ENCODE measurements at places on chromosomes 5 and 9.
A peak's percentile ranks its signal among the peaks of the same experiment; 100 is the strongest.

DNA sequence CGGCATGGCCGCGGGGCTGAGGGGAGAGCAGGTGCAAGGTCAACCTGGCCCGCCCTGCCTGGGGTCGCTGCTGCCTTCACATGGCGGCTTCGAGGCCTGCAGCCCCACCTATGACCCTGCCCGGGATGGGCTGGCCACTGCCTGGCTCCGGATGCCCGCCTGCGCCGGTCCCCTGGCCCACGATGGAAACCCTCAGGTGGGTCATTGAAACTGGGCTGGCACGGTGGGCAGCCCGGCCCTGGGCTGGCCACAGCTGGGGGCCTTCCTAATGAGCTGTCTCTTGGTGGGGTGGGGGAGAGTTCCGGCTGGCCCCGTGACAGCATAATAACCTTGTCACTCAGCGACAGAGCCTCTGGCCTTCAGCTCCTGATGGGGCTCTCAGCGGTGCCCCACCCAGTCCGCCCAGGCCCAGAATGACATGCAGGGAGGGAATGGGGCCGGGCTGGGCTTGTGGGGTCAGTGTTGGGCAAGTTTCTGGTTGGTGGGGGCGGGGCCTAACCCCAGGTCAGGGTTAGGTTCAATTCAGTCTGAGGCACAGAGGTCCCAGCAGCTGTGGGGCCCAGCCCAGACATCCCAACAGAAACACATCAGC lies at the start of gene CCDC187:
CCDC187 (minus strand) TSS at position 270 of the 592 bp plus-strand sequence; CDS start at position 6, 264 bp downstream.
- no peak for DNase-seq

DNA sequence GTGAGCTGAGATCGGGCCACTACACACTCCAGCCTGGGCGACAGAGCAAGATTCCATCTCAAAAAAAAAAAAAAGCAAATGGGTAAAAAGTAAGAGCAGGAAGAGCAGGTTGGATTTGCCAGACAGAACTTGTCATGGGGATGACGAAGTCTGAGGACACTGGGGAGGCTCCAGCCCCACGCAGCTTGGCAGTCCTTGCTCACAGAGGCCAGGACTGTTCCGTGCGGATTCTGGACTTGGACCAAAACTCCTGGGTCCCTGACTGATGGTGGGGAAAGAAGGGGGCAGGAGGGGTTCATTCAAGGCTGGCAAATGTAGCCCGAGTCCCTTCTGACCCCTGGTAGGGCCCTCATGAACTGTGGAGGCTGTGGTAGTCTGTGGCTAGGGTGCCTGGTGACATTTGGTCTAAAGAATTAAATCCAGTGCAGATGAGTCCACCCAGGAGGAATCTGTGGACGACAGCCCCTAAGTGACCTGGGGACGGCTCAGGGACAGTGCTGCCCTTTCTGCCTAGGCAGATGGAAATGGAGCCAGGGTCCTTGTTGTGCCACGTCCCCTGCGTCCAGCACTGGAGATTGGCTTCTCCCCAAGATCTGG lies 3.1 kb downstream of the FGD3 start:
- no peak for DNase-seq

GRCh38 chr9:129864991-129865647 lies 29.9 kb downstream of the USP20 start:
- no peak for DNase-seq

DNA sequence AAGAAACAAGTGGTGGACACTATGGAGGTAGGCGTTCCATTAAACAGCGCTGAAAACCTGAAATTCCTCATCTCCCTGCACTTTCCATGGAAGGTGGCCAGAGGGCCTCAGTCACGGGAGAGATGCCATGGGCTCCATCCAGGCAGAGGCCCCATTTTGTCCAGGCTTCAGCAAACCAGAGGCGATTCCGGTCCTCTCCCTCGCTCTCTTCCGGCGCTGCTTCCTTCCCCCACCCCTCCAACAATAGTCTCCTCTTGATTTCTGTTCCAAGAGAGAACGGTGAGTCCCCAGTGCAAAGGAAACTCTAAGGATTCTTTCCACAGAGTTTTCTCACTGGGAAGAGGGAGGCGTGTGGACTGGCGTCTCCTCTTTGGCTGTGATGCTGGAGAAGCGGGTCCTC lies 7.5 kb downstream of the ZNF366 start:
- DNase-seq: no peak

DNA sequence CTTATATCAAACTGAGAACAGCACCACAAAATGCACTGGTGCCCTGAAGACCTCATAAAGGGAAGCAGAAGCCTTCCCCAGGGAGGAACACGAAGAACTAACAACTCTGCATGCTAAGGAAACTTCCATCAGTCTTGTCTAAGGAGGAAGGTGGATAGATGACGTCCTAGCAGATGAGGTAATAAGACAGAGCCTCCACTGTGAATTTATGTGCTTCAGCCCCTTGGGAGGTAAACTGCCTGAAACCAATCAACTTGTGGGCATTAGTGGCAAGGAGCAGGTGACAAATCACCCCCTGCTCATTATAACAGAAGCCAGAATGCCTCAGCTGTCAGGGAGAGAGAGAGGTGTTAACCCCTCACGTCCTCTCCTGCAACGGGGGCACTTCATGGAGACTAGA lies 48.9 kb upstream of the SPIN1 start:
- no peak for DNase-seq

DNA sequence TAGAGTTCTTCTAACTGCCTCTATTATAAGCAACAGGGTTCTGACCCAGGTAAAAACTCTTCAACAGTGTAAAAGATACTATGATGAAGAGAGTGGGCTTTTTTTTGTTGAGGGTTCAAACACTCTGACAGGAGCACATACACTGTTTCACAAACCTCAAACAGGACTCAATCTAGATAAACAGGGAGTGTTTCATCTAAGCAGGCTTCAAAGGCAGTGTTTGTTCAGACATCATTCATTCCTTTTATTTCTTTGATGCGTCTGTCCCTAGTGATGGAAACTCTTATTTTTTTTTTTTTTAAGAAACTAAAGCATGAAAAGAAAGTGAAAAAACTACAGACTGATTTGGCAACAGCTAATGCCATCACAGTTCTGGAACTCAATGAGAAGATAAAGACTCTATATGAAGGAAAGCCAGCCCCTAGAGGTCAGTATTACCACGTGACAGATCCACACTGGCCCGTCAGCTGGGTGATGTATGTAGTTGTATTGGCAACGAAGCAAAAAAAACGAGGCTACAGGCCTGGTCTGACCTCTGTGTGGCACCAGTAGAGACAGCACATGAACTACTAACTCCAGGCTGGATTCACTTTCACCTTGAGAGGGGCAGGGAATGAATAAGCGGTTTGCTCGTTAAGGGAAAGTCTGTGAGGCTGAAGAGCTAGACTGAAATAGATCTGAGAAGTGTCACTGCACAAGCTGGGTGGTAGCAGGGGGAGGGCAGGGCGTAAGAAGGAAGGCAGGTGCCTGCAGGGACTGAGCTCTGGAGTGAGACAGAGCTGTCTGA lies 172.2 kb downstream of the CCDC192 start:
- no peak for DNase-seq

DNA sequence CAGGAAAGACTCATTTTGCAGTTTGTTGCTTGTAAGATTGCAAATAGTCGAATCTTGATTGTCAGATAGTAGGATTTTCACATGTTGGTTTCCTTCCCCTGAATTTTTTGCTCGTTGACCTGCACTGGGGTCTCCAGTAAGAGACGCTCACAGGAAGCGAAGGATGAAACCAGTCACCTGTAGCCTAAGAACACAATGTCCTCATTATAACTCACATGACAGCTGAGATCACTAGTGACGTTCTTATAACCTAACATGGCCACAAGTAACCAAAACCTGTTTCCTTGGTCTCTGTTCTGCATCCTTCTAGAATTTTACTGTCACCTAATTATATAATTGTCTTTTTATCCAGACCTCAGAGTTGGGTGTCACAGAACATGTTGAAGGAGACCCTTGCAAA lies 181.0 kb upstream of the OTULINL start:
- no peak for DNase-seq

DNA sequence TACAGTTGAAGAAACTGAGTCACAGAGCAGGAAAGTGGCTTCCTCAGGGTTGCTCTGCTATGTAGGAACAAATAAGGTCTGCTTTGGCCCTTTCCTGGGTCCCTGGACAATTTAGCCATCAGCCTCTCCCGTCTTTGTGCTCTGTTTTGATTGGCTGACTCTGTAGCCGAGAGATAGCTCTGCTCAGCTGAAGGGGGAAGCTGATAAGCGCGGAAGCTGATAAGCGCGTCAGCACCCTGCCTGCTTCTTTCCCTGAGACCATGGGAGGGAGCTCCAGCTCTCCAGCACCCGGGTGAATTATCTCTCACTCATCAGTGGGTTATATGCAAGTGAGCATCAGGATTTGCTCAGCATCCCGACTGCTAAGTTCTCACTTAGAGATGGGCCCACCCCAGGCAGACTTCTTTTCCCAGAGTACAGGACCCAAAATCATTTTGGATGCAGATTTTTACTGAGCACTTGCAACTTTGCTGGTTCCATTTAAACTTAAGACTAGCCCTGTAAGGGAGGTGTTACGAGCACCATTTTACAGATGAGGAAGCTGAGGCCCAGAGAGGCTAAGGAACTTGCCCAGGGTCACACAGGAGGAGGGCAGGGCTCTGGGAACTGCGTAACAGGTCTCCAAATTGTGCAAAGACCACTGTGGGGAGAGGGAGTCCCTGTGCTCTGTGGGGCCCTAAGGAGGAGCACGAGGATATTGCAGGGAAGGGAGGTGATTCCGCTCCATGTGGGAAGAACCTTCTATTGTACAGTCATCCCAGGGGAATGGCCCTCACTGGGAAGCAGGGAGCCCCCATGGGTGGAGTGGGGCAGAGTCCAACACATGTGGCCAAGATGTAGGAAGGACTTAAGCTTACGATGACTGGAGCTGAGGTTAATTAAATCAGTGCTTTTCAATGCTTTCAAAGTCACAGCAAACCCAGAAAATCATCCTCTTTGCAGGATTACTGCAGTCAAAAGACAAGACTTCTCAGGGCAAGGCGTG lies 83.7 kb upstream of the ORM1 start:
- no peak for DNase-seq

- no peak for DNase-seq
Measured at GRCh38 chr5:124905256-124906130, 159.1 kb upstream of the ZNF608 start.

GRCh38 chr9:124752967-124753366 lies 18.1 kb downstream of the NR6A1 start:
- DNase-seq: no peak

DNA sequence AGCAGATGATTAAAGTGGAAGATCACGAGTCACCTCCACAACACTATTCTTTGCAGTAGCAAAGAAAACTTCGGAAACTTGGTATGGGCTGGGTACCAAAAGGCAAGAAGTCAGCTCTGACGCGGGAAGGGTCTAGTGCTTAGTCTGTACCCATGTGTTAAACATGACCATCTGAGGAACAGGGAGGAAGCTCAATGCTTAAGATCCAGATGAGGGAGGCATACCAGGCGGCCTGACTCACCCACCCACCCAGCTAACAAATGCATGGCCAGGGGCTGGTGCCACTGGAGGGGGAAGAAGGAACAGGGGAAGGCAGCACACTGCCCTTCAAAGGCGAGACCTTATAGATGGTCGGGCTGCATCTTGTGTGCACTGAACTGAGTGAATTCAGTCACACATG lies 41.8 kb downstream of the CAMSAP1 start:
- DNase-seq: no peak

DNA sequence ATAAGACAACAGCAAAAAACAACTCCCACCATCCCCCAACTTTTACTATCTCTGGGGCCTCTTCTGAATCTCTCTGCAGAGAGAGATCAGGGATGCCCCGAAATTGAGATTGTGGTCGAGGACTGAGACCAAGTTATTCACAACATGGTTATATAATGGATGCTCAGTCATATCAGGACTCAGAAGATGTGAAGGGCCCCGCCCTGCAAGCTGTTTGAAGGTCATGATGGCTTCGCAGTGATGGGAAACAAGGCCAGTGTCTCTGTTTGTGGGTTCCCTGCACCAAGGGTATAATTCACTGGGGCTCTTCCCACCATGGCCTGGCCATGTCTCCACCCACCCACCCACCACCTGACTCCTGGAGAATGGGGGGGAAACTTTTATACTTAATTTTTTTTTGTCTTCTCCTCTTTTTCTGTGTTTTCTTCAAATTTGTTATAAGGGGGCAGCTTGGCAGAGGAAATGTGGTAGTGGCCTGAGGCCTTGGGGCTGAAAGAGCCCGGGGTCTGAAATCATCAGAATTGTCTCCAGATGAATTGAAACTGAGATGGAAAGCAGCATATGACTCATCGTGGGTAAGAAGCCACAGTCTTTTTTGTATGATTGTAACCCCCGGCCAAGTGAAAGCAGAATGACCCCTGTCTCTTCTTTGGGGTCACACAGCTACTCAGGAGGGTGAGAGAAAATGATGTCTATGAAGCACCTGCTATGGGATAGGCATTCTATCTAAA lies 15.0 kb upstream of the TEX48 start:
- DNase-seq: peak; percentile 25

DNA sequence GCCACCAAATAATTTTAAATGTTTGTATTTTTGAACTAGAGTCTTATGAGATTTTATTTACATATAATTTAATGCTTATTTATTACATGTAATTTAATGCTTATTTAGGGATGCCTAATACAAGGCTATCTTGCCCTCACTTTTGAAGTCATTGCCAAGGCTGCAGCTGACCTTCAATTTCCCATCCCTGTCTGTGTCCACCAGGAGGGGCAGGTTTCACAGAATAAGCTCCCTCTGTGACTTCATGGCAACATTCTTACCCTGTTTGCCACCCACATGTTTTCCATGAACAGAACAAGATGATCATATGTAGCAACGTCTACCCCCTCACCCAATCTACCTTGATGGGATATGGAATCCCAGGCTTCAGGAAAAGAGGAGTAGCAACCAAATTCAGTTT lies 27.0 kb downstream of the C5 start:
- DNase-seq: no peak

DNA sequence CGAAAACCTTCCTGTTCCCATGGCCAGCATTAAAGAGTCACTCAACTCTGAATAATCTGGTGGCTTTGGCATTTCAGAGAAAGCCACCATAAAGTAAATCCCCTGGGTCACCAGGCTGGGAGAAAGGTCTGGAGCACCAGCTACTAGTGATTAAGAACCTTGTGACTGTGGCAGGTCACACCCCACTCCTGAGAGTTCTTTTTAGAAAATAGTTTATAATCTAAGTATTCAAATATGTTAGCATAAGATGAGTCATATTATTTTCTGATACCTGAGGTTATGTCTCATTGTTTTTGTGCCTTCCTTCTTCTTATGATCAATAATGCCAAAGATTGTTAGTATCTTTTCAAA lies 351.7 kb downstream of the ARRDC3 start:
- DNase-seq: no peak

DNA sequence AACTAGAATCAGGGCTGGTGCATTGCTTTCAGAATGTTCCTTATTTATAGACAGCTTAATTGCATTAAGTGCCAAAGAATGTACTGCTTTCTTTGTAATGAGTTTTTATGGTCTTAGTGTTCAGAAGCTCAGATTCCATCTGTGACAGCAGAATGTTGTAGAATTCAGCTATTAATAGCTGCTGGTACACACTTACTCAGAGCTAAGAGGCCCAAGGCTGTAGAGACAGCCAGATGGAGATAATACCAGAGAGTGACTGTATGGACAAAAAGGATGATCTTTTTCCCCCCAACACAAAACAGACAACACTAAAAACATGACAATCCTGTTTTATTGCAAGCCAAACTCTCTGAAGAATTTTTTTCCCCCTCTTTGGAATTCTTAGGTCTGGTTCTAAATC lies 50.2 kb downstream of the PPP2R2B start:
- DNase-seq: no peak

GRCh38 chr5:158724521-158725188 lies 375.1 kb downstream of the EBF1 start:
- no peak for DNase-seq

Data from activated T-helper 1 cell treated with anti-CD3 and anti-CD28 coated beads, Interleukin-2, amount 50 U/mL, for 16 hours (primary cell).